NT2/D1 (cell line): ENCODE measurements at places on chromosomes 12 and 14.

- DNase-seq, result no peak
Observed at GRCh38 chr14:54688229-54688628, 121.3 kb downstream of the SAMD4A start.

DNA sequence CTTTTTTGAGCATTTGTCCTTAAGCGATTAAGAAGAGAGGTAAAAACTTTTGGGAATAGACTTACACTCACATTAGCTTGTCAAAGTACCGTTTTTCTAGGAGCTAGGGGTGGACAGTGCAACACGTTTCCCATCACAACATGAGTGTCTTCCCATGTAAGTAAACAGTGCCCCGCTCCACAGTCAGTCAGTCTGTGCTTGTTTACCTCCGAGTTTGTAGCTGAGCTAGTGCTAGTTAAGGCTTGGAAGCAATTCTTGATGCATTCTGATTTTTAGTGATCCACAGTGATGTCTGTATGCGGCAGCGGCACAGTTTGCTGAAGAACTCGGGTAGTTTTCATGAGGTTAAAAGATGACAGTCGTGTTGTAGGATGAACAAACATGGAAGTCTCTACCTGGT is 941 bp downstream of the ZDHHC17 start:
- DNase-seq, result no peak

DNA sequence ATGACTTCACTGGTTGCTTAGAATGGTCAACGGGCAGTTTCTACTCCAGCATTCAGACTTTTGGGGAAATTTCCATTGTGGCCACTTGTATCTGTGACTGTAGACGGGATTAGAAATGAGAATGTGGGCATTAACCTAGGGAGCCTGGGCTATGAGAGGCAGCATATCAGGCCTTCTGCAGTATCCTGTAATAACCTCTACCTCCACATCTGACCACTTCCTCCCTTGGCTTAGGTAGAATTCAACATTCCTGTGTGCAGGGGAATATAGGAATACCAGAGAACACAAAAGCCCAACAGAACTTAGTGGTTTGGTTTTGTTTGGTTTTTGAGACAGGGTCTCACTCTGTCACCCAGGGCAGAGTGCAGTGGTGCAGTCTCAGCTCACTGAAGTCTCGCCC is 76.4 kb upstream of the HOXC13 start:
- DNase-seq, result no peak

DNA sequence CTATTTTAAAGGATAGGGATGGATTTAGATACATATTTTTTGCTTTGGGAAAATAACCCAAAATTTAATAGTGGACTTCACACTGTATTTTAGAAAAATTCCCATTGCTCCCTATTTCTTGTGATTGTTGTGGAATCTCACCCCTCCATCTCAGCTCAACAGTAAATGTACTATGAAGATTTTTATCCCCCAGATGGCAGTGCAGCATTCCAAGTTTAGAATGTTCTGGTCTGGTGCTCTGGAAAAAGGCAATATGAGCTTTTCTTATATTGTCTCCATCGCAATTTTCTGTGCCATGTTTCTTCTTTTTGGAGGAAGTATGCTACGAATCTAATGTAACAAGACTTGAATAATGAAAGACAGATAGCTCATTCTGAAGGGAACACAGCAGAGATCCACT is 471.7 kb upstream of the SYT1 start:
- no peak for DNase-seq

DNA sequence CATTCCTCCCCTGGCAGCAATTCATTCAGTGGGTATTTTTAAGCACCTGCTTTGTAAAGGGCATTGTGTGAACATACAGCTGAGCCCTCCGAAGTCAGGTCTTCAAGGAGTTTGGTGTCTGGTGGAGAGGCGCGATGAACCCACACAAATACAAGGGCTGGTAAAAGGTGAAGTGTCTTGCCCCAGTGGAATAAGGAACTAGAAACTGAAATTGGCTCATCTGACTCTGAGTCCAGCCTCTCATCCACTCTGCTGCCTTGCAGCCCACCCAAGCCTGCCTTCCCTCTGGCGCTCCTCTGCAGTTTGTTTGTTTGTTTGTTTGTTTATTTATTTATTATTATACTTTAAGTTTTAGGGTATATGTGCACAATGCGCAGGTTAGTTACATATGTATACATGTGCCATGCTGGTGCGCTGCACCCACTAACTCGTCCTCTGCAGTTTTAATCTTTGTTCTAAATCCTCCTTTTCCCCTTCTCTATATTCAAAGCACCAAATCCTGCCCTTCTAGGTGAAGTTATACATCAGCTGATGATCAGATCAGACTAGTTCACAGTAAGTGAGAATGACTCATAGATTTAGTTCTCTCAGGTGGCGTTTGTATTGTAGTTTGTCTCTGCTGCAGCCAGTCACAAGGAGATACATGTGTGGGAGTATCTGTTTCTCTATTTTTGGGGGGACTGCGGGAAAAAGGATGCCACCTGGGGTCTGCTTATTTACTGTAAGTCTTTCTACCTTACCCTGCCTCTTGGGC is 394.5 kb downstream of the APAF1 start:
- no peak for DNase-seq

GRCh38 chr14:100750762-100751699 is 24.3 kb downstream of the DLK1 start:
- no peak for DNase-seq

DNA sequence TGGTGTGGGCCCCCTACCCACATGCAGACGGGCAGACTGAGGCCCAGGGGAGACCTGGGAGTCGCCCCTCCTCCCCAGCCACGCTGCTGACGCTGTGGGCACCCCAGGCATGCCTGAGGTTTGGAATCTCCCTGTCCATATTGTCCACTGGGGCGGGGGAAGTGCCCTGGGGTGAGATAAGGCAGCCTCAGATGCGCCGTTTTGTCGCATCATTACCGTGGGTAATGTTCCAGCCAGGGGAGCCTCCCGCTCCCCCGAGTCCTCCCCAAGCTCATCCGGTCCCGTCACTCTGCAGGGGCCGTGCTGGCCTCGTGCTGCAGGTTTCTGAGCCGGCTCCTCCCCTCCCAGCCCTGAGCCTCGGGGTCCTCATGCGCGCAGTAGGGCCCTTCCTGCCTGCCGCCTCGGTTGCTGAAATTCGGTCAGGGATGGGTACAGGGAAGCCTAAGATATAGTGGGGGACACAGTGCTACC is 11.4 kb downstream of the INF2 start:
- DNase-seq, result no peak

DNA sequence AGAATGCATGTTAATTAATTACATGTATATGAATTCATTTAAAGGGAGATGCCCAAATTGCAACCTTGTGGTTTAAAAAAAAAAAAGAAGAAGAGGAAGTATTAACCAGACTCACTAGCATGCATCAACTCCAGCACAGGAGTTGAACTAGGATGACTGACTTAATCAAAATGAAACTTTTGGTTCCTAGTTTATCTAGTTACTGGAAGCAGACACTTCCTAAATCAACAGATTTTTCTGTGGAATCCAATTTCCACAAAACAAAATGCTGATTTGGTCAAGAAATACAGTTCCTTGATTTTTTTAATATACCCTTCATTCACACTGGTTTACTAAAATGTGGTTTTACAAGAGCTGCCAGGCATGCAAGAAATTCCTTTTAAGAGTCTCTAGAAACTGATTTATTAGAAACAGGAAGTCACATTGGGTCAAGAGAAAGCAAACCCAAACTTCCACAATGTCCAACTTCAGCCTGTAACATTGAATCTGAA is 41.6 kb downstream of the ITPR2 start:
- DNase-seq, result no peak

DNA sequence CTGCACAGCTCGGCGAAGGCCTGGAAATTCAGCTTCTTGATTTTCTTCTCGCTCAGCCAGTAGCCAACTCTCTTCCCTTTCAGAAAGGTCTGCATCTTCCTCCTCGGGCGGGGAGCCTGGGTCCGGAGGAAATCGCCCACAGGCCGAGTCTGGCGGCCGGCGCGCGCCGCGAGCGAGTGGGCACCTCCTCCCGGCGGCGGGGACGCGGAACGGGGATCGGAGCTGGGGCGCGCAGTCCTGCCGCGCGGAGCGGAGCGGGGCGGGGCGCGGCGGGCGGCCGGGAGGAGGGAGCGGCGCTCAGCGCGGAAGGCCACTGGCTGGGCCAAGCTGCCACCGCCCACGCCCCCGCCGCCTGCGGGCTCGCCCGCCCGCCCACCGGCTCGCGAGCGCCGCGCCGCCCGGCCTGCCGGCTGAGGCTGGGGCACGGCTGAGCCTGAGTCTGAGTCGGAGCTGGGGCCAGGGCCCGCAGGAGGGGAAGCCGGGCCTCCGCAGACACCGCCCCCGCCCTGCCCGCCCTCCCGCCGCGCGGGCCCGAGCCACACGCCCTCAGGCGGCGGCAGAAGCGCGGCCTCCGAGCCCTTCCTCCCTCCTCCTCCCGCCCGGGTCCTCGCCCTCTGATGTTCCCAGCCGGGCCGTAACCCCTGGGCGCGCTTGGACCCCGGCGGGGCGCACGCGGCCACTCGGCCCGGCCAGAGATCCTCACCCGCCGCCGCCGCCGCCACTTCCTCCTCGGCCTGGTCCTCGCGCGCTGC is 480 bp downstream of the ITPK1 start:
- peak; percentile 50 for DNase-seq

DNA sequence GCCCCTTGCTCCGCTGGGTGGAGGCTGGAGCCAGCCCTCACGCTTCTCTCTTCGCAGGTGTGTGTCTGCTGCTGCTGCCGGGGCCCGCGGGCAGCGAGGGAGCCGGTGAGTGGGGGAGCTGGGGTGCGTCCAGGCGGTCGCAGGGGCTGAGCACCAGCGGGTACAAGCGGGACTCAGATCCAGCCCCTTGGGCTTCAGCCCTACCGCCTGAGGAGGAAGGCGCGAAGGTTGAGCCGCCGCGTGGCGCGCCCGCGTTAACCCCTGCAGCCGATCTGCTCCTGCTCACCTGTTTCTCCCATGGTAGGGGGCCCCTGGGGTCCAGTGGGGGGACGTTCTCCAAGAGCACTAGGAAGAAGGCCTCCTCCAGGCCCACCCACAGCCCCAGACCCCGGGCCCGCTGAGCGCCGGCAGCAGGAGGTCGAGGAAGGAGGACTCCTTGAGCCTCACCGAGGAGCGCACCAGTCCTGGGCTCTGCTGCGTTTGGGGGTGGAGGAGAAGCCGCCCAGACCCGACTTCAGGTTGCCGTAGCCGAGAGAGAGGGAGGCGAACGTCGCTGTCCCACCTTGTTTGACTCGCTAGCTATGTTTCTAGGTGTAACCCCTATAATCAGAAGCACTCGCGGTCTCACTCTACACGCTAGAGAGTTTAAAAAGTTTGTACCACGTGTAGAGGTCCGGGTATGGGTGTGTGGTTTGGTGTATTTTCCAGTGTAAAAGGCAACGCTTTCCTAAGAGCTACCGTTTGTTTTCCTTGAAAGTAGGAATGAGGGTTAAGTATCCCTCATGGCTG is 834 bp downstream of the COCH start:
- no peak for DNase-seq

DNA sequence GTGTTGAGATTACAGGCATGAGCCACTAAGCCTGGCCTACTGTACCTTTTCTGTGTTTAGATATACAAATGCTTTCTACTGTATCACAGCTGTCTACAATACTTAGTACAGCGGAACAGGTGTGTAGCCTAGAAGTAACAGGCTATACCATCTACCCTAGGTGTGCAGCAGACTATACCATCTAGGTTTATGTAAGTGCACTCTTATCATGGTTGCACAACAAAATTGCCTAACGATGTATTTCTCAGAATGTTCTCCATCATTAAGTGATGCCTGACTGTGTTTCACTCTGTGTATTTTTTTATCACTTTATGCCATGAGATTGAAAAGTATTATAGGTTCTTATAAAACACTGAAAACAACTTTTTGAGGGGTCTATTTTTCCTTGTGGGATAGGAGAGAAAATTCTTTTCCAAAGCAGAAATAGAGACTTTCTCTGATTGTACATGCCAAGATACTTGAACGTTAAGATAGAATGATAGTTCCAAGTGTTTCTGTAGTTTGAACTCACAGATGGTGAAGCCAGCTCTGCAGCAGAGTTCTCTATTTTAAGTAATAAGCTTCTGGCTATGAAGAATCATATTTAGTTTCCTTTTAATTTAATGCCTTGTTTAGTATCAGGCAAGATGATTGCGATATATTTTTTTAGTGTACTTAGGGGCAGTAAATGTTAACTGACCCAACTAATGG is 17.0 kb downstream of the TMPRSS12 start:
- no peak for DNase-seq

GRCh38 chr12:88876857-88877256 is 296.6 kb upstream of the KITLG start:
- DNase-seq, result no peak

- DNase-seq, result no peak
Observed at GRCh38 chr12:73414926-73415325, 1122.7 kb upstream of the ATXN7L3B start.

GRCh38 chr12:55548756-55549155 is 646 bp upstream of the OR6C4 start:
- DNase-seq, result no peak

- no peak for DNase-seq
Observed at GRCh38 chr12:26281320-26281719, 85.9 kb downstream of the SSPN start.
